GM12865 (cell line): ENCODE measurements at places on chromosomes 16 and 17.

- peak; percentile 38 for DNase-seq
Measured at GRCh38 chr17:73820686-73821448, 176.6 kb upstream of the SDK2 start.

DNA sequence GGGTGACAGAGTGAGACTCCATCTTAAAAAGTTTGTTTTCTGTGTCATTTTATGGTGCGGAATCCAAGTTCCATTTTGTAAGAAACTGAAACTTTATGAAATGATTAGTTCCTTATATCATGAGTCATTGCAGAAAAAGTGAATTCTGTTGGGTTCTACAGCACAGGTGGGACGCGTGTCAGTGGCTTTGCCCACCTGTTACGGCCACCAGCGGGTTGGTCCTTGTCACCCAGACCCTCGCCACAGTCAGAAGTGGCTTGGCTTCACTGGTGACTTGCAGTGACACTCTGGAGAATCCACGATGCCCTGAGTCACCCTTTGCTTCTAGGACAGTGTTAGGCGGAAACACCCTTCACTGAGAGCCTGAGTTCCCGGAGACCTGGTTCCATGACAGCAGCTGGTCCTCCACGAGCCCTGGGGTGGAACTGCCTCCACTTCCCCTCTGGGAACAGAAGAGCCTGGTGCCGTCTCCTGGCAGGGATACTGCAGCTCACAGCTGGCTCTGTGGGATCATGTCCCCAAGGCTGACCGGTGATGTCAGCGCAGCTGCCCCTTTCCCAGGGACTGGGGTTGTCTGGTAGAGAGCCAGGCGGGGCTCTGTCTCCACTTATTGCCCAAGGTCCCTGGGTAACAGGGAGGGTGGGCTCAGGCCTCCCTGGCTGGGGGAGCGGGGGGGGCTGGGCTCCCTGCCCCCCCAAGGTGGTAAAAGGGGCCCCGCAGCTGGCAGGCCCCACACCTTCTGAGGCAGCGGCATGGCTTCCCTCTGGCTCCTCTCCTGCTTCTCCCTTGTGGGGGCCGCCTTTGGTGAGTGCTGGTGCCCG, at the start of gene CTRB1:
TSS of gene CTRB1 (plus strand) at position 733 of the 821 bp plus-strand sequence. CDS start at position 753, 20 bp downstream.
- DNase-seq = peak; percentile 83

DNA sequence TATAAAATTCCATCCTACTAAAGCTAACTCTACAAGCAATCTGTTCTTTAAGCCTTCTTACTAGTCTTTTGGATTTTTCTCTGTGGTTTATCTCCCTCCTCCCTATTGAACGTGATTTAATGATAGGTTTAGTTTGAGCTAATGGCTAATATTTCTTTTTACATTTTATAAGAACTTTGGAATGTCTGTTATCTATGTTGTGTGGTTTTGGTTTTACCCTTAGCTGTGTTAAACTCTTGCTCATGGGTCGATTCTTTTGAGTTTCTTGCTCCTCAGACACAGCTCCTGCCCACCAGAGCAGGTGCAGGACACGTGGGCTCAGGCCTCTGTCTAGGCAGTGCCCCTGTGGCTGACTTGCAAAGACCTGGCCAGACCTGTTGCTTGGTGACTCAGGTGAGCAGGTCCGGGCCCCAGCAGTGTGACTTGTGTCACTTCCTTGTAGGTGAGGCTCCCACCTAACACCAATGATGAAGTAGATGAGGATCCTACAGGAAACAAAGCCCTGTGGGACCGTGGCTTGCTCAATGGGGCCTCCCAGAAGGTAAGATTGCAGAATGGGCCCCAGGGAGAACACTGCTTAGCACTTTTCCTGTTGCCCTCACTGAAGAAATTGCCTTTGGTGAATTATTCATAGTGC, 45.1 kb downstream of the SF3B3 start:
- no peak for DNase-seq

DNA sequence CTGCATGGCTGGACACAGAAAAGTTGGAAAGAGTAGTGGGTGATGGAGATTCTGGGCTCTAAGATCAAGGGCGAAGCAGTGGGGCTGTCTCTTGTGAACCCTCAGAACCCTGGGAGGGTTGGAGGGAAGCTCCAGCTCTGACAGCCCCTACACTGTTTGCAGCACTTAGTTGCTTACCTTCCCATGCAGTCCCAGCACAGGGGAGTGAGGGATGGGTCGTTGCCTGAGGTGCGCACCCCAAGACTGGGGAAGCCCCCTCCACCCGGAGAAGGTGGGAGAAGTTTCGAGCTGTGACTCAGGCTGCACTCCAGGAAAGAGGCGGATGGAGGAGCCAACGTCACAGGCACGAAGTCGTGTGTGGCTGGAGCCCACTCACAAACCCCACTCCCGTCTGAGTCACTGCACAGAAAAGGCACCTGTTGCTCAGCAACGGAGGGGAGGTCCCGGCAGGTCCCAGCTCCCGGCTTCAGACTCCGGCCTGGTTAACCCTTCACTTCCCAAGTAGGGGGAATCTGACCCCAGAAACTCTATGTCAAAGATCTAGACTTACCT, 60.1 kb downstream of the AIPL1 start:
- DNase-seq = no peak

GRCh38 chr17:57925361-57925990, 29.7 kb downstream of the CUEDC1 start:
- no peak for DNase-seq
